CD4-positive, alpha-beta T cell treated with Interleukin-1 beta for 1 hour (primary cell): ENCODE measurements at places on chromosomes 3 and 15.

DNA sequence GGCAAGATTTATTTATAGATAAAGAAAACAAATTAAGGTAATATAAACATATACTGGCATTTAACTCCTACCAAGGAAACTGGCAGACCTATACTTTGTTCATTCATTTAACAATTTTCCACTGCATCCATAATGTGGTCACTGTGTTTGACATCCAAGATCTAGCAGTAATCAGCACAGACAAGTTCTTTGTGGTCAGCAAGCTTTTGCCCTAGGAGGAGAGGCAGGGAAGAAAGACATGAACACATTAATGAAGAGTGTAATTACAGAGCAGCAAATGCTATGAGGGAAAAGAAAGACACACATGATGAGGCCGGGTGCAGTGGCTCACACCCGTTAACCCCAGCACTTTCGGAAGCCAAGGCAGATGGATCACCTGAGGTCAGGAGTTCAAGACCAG is 34.4 kb downstream of the SUCLG2 start:
- DNase-seq: no peak

- no peak for DNase-seq
These were observed 10.2 kb downstream of the FAM162A start for GRCh38 chr3:122394173-122394572.

GRCh38 chr3:132326251-132326650 is 9.0 kb downstream of the ACP3 start:
- no peak for DNase-seq

DNA sequence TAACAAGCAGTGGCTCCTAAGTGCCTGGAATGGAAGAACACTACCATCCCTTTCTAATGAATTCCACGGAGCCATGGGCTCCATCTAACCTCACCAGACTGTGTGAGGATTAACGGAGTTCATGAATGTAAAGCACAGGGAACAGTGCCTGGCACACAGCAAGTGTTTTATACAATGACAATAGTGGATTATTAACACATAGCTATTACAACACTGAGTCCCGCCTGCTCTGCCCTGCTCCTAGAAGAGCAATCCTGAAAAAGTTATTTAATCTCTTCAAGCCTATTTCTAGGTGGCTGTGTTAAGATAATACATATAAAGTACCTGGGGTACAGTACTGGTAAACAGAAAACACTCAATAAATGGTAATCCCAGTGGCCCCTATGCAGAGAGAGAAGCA is 51.4 kb downstream of the RYK start:
- DNase-seq: no peak

- DNase-seq: no peak
These were observed 460.9 kb downstream of the FOXP1 start for GRCh38 chr3:71122641-71123040.

DNA sequence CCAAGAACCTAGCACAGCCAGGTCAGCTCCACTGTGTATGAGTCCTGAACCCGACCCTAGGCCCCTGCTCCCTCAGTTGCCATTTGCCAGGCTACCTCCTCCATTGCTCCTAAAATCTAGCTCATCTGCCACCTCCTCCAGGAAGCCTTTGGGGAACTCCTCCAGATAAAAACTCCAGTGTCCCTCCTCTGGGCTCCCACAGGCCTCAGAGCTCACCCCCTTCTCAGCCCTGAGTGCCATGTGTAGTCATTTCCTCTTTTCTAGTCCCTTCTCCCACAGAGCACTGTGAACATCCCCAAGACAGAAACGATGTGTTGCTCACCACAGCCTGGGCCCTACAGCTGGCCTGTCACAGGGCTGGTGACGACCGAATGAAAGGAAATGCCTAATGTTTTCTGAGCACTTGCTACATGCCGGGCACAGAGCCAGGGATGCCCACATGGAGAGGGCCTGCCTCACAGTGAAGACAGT is 61.0 kb downstream of the IQSEC1 start:
- peak; percentile 71 for DNase-seq

GRCh38 chr3:116135457-116136085 is 309.7 kb downstream of the LSAMP start:
- DNase-seq: no peak

DNA sequence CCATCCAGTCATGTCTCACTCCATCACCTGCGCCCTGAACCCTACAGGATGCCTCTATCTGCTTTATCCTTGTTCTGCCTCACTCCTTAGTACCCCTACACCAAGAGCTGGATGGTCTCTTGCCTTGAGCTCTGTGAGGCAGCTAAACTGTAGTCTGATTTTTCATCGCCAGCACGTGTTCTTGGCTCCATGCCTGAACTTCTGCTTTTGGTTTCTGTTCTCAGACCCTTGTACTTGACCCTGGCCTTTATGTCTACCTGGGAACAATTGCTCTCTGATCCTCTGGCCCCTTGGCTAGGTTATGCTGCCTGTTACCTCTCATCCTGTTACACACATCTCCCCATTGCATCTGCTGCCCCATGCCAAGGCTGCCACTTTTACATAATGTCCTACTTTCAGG is 318.0 kb upstream of the LMCD1 start:
- no peak for DNase-seq

DNA sequence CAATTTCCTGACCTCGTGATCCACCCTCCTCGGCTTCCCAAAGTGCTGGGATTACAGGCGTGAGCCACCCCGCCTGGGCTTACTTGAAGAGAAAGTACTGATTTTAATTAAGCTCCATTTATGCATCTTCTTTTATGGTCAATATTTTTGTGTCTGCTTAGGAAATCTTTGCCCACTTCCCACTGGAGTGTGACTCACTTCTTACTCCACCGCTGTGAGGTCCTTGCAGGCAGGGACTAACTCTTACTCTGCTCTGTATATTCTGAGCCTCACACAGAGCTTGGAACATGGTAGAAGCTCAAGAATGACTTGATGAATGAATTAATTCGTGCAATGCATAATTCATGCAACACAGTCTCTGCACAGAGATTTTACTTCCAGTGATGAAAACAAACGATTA is 2.9 kb upstream of the TM4SF19 start:
- DNase-seq: no peak

- no peak for DNase-seq
These were observed 200.5 kb downstream of the STT3B start for GRCh38 chr3:31733234-31733667.

- DNase-seq: no peak
These were observed 36.4 kb downstream of the CCDC80 start for GRCh38 chr3:112604536-112604935.

DNA sequence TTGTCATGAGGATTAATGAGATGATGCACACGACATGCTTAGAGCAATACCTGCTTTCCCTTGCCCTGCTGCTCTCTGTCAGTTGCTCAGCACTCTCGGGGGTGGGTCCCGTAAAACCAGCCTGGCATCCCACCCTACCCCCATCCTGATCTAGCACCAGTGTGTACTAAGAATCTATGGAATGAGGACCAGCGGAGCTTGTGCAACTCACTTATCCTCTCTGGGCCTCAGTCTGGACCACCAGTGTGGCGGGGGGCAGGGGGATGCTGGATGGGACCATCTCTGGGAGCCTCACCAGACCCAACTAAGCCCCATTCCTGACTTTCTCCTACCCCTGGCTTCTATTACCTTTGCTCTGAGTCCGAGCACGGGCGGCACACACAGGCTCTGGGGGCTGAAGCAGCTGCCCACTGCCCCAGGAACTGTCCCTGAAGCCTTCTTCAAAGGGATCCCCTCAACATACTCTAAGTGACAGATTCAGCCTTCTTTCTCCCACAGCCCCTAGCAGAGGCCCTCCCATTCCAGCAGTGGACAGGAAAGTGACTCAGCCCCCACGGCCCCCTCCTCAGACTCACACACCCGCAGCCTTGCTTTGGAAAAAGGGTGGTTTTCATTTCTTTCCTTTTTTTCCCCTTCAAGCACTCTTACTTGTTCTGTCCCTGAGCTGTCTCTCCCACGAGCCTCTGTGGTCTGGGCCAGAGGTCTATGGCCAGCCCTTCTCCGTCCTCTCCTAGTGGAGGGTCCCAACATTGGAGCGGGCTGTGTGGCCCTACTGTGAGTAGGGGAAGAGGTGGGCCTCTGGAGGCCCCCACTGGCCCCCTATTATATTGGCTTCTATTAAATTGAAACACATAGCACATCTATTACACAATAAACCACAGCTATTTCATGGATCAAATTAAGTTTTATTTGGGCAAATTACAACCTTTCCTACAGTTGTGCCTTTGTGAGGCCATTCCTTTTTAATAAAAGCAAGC is 100.3 kb downstream of the SMAD6 start:
- DNase-seq: no peak

- DNase-seq: no peak
These were observed 74.3 kb downstream of the LARS2 start for GRCh38 chr3:45462522-45463265.

GRCh38 chr3:138675393-138675792 is 66.8 kb downstream of the FAIM start:
- no peak for DNase-seq

DNA sequence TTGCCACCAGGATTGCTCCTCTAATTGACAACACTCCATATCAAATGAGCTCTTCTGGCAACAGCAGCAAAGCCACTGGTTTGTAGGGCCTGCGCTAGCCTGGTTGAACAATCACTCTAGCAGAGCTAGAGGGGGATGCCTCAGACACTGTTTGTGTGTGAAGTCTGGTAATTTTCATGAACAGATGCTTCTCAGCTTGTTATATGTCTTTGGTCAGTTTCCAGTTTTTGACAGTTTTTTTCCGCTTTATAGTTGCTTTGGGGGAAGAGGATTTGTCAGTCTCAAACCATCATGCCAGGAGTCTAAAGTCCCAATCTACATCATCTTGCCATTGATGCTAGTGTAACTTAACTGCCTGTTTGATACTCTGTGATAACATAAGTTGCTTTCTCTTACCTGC is 136.0 kb downstream of the HCN4 start:
- DNase-seq: no peak

GRCh38 chr3:76402926-76403325 is 617.6 kb upstream of the ZNF717 start:
- DNase-seq: no peak

- no peak for DNase-seq
These were observed 12.0 kb upstream of the TASOR start for GRCh38 chr3:56694867-56695683.

GRCh38 chr15:31332020-31332680 is 5.5 kb downstream of the KLF13 start:
- no peak for DNase-seq

- DNase-seq: no peak
These were observed 1.6 kb downstream of the C3orf52 start for GRCh38 chr3:112087746-112088145.

- no peak for DNase-seq
These were observed 23.2 kb downstream of the SENP8 start for GRCh38 chr15:72141171-72142084.
